ENCODE measurements at places on chromosomes 13 and 19. TPM values are rescaled to one million over a fixed set of nuclear protein-coding genes. Genes with fewer than 3 reads are reported as not detected.

TFPT gene
- total RNA-seq: 18.3 TPM

ZNF728 gene
- total RNA-seq: not detected

DIRAS1 gene
- 14.9 TPM for total RNA-seq

KLK12 gene
- total RNA-seq: not detected

AMER2 gene
- total RNA-seq: not detected

PRX gene
- 10.2 TPM for total RNA-seq

URI1 gene
- total RNA-seq: 103 TPM

GPX4 gene
- total RNA-seq: 288 TPM
